ENCODE measurements at places on chromosomes 4 and X. TPM values are rescaled to one million over a fixed set of nuclear protein-coding genes. Genes with fewer than 3 reads are reported as not detected.

- no peak overlapping the region for H3K27ac ChIP-seq
- DNase-seq: no peak
- no peaks in the 10 kb centered on the region for H3K4me1 ChIP-seq
- H3K4me3 ChIP-seq: no peak overlapping the region
- no peaks in the 10 kb centered on the region for H3K36me3 ChIP-seq
Observed at GRCh38 chr4:612052-612748, 13.2 kb upstream of the PDE6B start.

Gene INPP4B
- total RNA-seq: 1.1 TPM

- no peak overlapping the region for H3K27ac ChIP-seq
- H3K27me3 ChIP-seq: no peaks in the 10 kb centered on the region
- DNase-seq: no peak
- H3K4me3 ChIP-seq: no peak overlapping the region
- no peaks in the 10 kb centered on the region for H3K36me3 ChIP-seq
Observed at GRCh38 chr4:84443523-84443922, 55.6 kb downstream of the NKX6-1 start.

- no peaks in the 10 kb centered on the region for H3K27me3 ChIP-seq
- H3K27ac ChIP-seq: no peak overlapping the region
- no peak for DNase-seq
- H3K4me3 ChIP-seq: no peak overlapping the region
- no peaks in the 10 kb centered on the region for H3K36me3 ChIP-seq
Observed at GRCh38 chr4:146975036-146975435, 29.4 kb upstream of the TTC29 start.

GRCh38 chrX:123749643-123750042 lies 16.8 kb upstream of the THOC2 start:
- H3K4me3 ChIP-seq: no peak overlapping the region
- H3K27me3 ChIP-seq: no peaks in the 10 kb centered on the region
- no peak overlapping the region for H3K27ac ChIP-seq

DNA sequence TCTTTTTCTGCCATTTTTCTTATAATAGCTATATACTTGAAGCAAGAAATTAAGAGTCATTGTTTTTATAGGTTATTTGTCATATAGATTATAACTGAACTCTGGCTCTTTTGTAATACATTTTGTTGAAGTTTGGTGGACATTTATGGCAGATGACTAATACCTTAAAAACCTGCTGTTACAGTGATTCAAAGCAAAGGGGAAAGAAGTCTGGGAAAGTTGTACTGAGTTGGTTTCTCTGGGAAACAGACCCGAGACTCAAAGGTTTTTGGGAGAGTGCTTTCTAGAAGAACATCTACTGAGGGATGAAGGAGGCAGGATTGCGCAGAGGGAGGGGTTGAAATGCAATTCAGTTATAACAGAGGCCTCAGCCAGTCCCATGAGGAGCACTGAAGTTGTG lies 35.9 kb downstream of the NAP1L5 start:
- H3K4me1 ChIP-seq: no peaks in the 10 kb centered on the region
- no peak overlapping the region for H3K27ac ChIP-seq
- H3K27me3 ChIP-seq: no peaks in the 10 kb centered on the region
- no peak for DNase-seq
- no peaks in the 10 kb centered on the region for H3K36me3 ChIP-seq

Gene MAGEA10
- not detected for total RNA-seq
